ENCODE measurements at places on chromosomes 13 and 19.

DNA sequence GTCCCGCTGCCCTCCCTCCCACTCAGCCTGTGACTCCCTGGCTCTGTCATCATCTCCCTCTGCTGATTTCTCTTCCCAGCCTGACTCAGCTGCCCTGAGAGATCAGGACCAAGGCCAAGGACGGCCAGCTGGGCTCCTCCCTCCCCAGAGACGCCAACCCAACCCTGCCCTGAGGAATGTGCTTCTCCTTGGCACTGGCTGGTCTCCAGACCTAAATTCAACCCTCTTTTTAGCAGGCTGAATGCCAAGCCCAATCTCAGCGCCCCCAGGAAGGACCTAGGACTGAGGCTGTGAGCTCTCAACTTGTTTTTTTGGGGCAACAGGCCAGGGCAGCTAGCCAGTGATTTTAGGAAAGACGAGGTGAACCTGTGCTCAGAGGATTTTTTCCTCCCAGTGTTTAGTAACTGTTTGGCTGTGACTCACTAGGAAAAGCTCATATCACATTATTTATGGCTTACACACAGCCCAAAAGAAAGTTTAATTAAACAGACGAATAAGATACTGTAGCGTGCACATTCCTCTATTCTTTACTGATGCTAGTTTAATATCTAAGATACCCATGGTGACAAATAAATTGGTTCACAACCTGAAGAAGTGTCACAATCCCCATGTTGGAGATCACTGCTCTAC is 7.4 kb upstream of the IGFL1 start:
- DNase-seq, result no peak

- no peak for DNase-seq
Observed at GRCh38 chr19:4298810-4299550, 3.2 kb downstream of the TMIGD2 start.

DNA sequence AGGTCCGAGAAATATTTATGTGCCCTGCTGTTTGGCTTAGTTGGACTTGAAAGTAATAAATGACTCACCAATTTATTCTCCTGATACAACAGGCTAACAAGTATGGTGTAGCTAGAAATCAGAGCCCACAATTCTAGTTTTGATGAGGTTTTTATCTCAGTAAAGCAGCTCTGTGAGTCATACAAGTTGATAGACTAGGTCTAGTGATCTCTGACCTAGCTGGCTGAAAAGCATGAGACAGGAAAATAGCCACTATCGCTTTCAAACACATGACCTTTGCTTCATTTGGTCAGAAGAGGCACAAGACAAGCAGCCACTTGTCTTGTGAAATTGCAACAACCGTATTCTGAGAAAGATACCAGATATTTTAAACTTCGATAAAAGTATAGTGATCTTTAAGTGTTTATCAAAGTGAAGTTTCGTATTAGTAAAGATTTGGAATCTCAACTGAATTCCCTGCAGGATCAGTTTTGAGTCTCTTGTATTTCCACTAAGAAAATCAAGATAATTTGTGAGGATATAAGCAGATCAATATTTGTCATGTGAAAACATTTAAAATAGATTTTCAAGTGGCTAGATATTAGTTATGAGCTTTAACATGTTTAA is 126.7 kb downstream of the MAB21L1 start:
- DNase-seq, result no peak

- no peak for DNase-seq
Observed at GRCh38 chr13:75422028-75422427, 59.9 kb downstream of the TBC1D4 start.

DNA sequence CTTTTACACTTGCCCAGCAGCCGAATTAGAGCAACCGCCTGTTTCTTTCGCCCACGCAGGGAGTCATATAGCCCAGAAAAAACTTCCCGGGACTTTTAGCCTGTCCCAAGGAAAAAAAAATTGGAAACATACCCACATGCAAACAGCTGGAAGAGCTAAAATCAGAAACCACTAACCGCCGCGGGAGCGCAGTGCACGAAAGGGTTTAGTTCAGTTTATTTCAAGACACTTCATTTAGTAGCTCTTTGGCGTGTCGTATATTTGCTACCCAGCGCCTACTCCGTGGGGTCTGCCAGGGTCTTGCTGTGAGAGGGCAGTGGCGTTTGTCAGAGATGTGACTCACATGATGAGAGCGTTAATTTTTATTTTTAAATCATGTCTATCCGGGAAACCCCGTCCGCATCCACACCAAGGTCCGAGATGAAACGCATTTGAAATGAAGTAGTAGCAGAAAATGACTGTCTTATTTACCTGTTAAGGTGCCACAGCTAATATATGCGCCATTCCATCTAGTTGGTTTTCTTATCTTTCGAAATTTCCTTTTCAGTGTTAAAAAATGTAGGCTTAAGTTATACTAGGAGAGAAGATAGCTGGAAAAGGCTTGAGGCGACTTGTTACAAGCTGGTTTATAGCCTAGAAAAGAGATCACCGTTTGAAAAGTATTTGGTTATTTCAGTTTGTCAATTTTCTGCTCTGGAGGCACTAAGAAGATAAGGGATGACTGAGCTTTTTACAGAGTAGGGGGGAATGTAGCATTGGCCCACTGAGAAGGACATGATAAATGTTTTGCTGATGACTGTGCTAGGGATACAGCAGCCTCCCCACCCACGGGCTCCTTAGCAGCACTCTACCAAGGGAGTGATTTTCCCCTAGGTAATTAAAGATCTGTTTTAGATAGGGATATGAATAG is 1.7 kb downstream of the KLF5 start:
- no peak for DNase-seq

GRCh38 chr19:34409189-34410164 is 5.3 kb downstream of the PDCD2L start:
- DNase-seq, result no peak

DNA sequence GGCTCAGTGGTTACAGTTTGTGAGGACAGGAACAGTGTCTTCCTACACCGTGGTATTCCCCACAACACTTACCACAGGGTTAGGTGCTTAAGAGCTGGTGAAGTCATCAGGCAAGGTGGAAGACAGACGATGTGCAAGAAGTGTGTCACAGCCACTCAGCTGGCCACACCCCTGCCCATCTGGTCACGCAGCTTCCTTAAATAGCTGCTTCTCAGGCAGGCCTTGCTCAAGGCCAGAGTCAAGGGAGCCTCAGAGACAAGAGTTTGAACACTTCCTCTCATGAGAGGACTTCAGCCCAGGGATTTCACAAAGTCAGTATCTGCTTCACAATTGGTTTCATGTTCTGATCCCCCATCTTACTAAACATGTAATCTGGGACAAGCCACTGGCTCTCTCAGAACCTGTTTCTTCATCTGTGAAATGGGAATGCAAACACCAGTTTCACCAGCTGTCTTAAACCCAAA is 80.3 kb upstream of the FRY start:
- DNase-seq, result no peak

DNA sequence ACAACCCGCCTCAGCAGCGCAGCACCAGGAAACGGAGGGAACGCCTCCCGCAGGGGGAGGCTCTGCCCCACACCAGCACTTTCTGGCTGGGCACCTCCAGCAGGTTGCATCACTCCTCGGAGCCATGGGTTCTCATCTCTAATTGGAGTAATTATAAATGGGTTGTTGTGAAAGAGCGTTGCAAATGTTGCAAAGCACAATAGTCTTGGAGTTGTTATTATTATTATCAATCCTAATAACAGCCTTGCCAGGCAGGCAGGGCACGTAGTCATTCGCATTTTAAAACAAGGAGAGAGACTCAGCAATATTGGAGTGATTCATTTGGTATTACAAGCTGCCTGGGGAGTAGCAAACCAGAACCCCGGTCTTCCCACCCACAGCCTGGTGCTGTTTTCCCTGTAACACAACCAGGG is 108.6 kb upstream of the GJB6 start:
- DNase-seq, result no peak

- DNase-seq, result no peak
Observed at GRCh38 chr13:73851104-73851503, 283.1 kb downstream of the KLF12 start.

- DNase-seq, result no peak
Observed at GRCh38 chr13:93774506-93774905, 547.9 kb downstream of the GPC6 start.

DNA sequence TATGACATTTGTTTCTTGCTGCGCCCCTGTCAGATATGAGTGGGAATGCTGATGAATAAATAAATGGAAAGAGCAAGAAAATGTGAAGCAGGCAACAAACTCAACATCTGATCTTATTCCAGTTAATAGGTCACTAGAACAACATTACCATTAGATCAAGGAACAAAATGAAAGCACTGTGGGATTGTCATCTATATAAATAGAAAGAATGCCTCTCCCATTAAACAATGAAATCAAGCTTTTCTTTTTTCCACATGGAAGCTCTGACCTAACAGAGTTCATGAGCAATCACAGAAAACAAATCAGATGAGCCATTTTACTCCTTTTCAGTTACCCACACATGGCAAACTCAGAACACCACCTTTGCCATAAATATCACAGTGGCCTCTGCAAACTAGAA is 354.8 kb downstream of the SUCLA2 start:
- no peak for DNase-seq

- DNase-seq, result no peak
Observed at GRCh38 chr19:2754659-2755447, 15.0 kb upstream of the SLC39A3 start.

- no peak for DNase-seq
Observed at GRCh38 chr13:78649997-78650716, 8.8 kb downstream of the OBI1 start.

- DNase-seq, result no peak
Observed at GRCh38 chr13:29379281-29379680, 216.2 kb downstream of the SLC7A1 start.

GRCh38 chr19:3801412-3802096 is 15.4 kb upstream of the MATK start:
- no peak for DNase-seq

DNA sequence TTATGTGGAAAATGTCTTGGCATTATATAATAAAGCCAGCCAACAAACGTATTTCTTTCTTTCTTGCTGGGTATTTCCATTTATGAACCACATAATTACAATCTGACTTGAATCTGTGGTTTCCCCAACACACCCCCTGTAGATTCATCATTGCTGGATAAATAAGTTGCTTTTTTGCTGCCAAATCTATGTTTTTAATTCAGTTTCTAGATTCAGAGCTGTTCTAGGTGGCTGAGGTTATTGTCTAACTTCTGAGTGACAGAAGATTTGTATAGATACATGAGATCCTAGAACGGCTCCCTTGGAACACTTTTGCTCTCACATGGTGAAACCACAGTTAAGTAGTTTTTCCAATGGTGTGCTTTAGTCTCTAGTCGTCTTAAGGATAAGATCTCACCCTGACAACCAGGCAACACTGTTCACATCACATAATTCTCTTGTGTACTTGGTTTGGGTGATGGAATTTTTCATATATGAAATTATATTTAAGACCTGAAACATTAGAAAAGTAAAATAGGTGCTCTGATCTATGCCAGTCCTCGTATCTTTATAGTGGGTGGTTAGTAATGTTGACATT is 239.1 kb downstream of the KLF12 start:
- no peak for DNase-seq

DNA sequence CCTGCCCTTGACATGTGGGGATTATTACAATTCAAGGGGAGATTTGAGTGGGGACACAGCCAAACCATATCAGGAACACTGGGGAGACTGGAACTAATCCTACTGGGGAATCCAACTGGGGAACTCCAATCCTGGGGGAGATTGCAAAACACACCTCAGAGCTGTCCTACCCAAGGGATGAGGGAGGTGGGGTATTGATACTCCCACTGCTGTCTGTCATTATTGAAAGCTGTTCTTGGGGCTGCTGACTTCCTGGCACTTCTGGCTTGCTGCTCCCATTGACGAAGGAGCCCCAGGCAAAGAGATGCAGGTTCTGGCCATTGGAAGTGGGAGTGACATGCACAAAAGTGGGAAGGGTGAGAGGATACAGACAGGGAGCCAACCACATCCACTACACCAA is 24.7 kb upstream of the POP4 start:
- DNase-seq, result no peak

DNA sequence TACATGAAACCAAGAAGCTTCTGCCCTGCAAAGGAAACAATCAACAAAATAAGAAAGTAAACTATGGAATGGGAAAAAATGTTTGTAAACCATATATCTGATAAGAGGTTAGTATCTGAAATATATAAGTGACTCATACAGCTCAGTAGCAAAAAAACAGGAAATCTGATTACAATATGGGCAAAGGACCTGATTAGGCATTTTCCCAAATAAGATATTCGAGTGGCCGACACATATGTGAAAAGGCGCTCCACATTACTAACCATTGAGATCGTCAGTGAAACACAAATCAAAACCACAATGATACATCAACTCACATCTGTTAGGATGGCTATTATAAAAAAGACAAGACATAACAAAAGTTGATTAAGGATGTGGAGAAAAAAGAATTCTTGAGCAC is 2818.6 kb upstream of the PCDH20 start:
- DNase-seq, result no peak

DNA sequence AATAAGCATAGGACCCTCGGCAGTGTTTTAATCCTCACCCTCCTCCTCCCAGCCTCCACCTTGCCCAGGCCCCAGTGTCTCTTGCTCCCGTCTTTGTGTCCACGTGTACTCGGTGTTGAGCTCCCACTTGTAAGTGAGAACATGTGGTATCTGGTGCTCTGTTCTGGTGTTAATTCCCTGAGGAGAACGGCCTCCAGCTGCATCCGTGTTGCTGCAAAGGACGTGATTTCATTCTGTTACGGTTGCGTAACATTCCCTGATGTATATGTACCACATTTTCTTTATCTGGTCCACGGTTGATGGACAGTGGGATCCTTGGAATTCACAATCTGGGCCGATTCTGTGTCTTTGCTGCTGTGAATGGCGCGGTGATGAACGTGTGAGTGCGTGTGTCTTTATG is 44.7 kb upstream of the TFDP1 start:
- DNase-seq, result no peak

DNA sequence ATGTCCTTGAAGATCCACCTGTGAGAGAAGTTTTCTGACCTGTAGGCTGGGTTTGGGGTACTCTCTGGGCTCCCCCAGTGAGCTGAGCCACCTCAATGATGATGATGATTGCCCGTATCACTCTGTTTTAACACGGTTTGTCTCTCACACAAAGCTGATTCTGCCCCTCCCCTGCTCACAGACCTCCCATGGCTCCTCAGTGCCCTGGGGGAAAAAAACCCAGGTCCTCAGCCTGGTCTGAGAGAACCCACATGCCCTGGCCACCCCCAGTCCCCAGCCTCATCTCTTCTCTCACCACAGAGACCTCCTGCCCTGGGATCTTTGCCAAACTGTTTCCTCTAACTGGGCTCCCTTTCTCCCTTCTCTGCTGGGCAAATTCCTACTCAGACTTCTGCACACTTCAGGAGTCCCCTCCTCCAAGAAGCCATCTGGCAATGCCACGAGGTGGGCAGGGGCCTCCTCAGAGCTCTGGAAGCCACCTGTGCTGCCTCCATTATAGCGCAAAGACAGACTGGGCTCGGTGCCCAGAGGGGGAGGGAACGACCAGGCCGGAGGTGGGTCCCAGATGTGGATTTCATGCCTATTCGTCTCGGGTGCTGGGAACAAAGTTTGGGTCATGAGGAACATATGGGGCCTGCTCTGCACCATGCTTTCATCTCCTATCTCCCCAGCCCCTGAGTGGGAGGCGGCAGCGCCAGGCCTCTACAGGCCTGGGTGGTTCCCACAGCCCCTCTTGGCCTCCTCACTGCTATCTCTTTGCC is 8.5 kb upstream of the CA11 start:
- DNase-seq, result no peak

GRCh38 chr13:30577401-30577852 is 40.3 kb upstream of the USPL1 start:
- DNase-seq, result no peak
